ENCODE measurements at places on chromosomes 2 and 18. TPM values are rescaled to one million over a fixed set of nuclear protein-coding genes. Genes with fewer than 3 reads are reported as not detected.

The RAPGEF4 gene
- 9.5 TPM for total RNA-seq

The ELOA2 gene
- total RNA-seq, result not detected

The CYP27C1 gene
- total RNA-seq, result 2.9 TPM

The CRYGC gene
- not detected for total RNA-seq

The CLK1 gene
- 516 TPM for total RNA-seq

The CNDP1 gene
- total RNA-seq, result not detected

The RIOK3 gene
- total RNA-seq, result 83.0 TPM

The SPATA3 gene
- total RNA-seq, result not detected

The OTOS gene
- total RNA-seq, result not detected

The PROM2 gene
- total RNA-seq, result 11.5 TPM

The XPO1 gene
- 568 TPM for total RNA-seq

The CPO gene
- total RNA-seq, result not detected

The HNMT gene
- 135 TPM for total RNA-seq

The RNU2-63P gene
- total RNA-seq, result not detected

The HTR2B gene
- 0.09 TPM for total RNA-seq

The FSIP2 gene
- 2.6 TPM for total RNA-seq

The ZEB2 gene
- 332 TPM for total RNA-seq

The IL1F10 gene
- not detected for total RNA-seq

The PFN4 gene
- total RNA-seq, result 0.49 TPM

The UGT1A3 gene
- total RNA-seq, result not detected

The LYPD6 gene
- total RNA-seq, result 0.80 TPM

The CFC1 gene
- total RNA-seq, result not detected

The C2orf92 gene
- 19.0 TPM for total RNA-seq

The DUSP2 gene
- 7.3 TPM for total RNA-seq

The TUBB8B gene
- not detected for total RNA-seq

The HOXD4 gene
- 1.1 TPM for total RNA-seq

The ZRANB3 gene
- total RNA-seq, result 14.9 TPM

The GKN1 gene
- total RNA-seq, result not detected

The BUB1 gene
- total RNA-seq, result 2.9 TPM

The DNAJB2 gene
- 77.3 TPM for total RNA-seq

The COLEC12 gene
- total RNA-seq, result 40.2 TPM

The RTP5 gene
- total RNA-seq, result not detected

The PPIG gene
- total RNA-seq, result 40.9 TPM

The MGAT4A gene
- total RNA-seq, result 43.7 TPM

The SLC4A3 gene
- 3.2 TPM for total RNA-seq

The ALK gene
- total RNA-seq, result 0.09 TPM
